ENCODE measurements at places on chromosomes 13 and 19.
A peak's percentile ranks its signal among the peaks of the same experiment; 100 is the strongest.

- no peak for DNase-seq
Measured at GRCh38 chr19:19487950-19488874, 27.1 kb downstream of the TSSK6 start.

DNA sequence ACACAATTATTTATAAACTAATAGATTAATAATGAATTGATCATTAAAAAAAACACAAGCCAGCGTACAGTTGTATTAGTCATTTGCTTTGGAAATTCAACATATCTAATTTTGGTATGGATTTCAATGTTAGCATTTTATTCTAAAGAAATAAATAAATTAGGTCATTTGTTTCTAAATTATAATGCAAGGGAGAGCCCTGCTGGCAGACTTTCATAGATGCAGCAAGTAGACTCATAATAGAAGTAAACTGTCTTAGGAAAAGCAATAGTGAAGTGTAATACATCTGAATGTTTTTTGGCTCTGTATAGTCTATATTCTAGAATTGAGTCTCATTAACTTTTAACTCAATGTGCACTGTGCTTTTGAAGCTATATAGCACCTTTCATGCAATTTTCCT lies 982.4 kb upstream of the MIR17HG start:
- DNase-seq: no peak

DNA sequence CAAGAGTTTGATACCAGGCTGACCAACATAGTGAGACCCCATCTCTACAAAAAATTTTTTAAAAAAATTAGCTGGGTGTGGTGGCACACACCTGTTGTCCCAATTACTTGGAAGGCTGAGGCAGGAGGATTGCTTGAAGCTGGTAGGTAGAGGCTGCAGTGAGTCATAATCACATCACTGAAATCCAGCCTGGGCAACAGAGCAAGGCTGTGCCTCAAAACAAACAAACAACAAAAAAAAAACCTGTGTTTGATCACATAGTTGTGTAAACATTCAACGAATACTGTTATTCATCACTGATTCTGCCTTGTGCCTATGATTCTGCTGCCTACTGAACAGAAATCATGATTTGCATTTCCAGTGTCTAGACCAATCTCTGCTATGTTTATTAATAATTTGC lies 134.0 kb downstream of the TBC1D4 start:
- DNase-seq: no peak

DNA sequence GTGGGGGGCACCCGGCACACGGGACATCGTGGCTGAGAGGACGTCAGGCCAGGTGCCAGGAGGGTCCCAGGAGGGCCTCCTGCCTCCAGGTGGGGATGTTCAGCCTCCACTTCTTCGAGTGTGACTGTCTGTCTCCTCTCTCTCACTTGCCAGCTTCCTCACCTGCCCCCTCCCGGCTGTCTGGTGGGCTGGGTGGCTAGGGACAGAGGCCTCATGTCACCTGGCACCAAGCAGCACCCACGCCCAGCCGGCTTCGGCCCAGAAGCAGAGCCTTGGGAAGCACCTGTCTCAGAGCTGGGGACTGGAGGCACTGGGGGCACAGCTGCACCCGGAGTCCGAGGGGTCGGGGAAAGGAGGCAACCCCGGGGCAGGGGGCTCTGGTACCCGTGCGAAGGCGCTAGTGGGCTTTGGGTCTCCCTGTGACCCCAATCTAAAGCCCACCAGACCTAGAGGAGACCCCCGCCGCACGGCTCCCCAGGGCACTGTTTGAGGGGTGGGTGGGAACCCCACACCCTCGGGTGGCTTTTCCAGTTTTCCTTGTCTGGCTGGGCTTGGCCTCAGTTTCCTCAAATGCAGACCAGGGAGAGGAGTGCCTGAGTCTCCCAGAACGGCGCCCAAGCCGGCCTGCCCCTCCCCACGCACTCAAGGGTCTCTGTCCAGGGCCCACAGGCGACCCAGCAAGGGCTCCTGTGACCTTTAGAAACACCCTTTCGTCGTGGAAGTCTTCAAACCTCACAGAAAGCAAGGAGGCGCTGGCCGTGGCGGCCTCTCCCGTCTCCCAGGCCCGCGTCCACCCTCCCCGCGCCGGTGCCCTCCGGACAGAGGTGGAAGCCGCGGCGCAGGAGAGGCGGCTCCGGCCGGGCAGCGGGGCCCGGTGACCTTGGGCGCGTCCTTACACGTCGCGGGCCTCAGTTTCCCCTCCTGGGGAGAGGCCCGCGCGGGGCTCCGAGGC lies 664 bp upstream of the HCN2 start:
- no peak for DNase-seq

- no peak for DNase-seq
Measured at GRCh38 chr19:1769645-1769985, 16.3 kb downstream of the ONECUT3 start.

DNA sequence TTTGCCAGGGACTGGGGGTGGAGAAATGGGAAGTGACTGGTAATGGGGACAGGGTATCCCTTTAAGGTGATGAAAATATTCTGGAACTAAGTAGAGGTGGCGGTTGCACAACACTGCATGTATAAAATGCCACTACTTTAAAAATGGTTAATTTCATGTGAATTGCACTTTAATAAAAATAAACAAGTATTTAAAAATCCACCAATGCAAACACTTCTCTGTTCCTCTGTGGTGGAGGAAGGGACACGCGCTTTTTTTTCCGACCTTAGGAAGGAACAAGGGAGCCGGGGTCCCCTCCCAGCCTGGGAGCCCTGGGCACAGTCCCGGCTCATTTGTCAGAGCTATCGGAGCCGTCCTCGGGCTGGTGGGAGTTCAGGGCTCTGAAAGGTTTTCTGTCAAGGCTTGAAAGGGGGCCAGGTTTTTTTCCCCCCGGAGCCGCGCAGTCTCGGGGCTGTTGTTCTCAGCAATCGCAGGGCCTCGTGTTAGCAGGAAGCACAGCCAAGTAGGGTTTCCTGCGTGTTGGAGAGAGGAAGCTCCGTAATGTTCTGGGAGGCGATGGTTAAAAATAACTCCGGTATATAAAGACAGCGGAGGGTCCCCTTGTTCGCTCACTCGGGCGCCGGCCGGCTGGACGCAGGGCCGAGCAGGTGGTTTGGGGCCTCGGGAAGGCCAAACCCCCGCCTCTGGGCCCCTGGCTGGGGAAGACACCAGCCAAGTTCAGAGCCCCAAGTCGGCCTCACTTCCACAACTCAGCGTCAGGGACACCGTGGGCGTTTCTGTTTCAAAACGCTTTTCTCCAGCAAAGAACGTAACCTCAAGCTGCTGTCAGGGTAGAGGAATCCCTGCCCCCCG lies 41.2 kb upstream of the KLF2 start:
- no peak for DNase-seq

DNA sequence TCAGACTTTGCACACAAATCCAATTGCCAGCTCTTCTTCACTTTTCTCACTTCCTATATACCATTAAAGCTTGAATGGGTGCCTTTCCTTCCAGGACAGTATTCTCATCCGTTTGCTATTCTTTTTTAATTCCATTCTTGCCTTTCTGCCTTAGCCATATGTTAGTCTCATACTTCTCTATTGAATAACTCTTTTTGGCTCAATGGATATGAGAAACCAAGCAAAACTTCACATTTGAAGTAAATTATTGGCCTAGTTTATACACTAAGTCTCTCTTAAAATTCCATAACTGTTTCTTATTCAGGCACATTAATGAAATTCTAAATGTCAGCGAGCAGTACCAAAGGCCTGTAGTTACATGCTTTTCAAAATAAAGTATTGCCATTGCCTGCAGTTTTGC lies 129.6 kb upstream of the FRY start:
- DNase-seq: no peak

DNA sequence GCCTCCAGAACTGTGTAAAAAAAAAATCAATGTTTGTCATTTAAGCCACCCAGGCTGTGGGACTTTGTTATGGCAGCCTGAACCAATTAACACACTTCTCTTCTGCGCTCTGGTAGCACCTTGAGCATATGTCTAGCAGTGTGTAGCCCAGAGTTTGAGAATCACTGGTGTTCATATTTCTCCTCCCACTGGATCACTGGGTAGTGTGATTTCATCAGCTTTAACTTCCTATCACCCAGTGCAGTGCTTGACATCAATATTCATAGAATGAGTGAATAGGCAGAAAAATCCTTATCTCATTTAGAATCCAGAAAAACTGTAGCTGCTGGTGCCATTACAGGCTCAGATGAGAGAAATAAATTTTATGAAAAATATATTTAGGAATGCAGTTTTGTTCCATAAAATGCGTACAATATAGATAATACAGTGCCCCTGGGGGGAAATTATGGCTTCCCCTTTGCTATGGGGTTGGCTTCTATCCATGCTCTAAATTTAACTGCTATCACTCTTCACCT lies 30.7 kb upstream of the WASF3 start:
- DNase-seq: no peak

- DNase-seq: peak; percentile 63
Measured at GRCh38 chr19:41595258-41595889, 19.4 kb downstream of the CEACAM21 start.

DNA sequence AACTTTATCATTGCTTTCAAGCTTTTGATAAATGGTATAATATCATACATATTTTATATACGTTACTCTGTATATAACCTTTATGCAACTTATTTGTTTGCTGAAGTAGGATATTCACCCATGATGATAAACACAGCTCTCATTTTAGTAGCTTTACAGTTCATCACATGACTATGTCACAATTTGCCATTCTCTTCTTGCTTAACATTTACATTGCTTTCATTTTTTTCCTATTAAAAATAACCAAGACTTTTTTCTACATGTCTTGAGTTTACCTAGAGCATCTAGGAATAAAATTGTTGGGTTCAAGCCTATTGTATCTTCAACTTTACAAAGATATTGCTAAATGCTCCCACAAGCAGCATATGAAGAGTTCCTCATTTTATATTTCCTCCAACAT lies 54.0 kb downstream of the KCNRG start:
- no peak for DNase-seq
